ENCODE measurements at places on chromosomes 3 and 15. TPM values are rescaled to one million over a fixed set of nuclear protein-coding genes. Genes with fewer than 3 reads are reported as not detected.

Gene USP50
- total RNA-seq: not detected

Gene HEMK1
- 27.4 TPM for total RNA-seq

Gene FETUB
- total RNA-seq: not detected

Gene MTFMT
- 19.1 TPM for total RNA-seq

Gene CCDC174
- 24.2 TPM for total RNA-seq

Gene ADAMTSL3
- 0.18 TPM for total RNA-seq

Gene NRG4
- not detected for total RNA-seq

Gene PLCL2
- total RNA-seq: 34.1 TPM

Gene RLBP1
- total RNA-seq: not detected

Gene CFAP20DC
- 1.8 TPM for total RNA-seq

Gene NDN
- total RNA-seq: not detected

Gene LRRN1
- not detected for total RNA-seq

Gene CPB1
- total RNA-seq: not detected

Gene DISP2
- total RNA-seq: 0.25 TPM

- DNase-seq: no peak
These were observed 53.5 kb downstream of the BFSP2 start for GRCh38 chr3:133453383-133453782.

GRCh38 chr3:16898595-16899395, 14.0 kb downstream of the PLCL2 start:
- no peak for DNase-seq

DNA sequence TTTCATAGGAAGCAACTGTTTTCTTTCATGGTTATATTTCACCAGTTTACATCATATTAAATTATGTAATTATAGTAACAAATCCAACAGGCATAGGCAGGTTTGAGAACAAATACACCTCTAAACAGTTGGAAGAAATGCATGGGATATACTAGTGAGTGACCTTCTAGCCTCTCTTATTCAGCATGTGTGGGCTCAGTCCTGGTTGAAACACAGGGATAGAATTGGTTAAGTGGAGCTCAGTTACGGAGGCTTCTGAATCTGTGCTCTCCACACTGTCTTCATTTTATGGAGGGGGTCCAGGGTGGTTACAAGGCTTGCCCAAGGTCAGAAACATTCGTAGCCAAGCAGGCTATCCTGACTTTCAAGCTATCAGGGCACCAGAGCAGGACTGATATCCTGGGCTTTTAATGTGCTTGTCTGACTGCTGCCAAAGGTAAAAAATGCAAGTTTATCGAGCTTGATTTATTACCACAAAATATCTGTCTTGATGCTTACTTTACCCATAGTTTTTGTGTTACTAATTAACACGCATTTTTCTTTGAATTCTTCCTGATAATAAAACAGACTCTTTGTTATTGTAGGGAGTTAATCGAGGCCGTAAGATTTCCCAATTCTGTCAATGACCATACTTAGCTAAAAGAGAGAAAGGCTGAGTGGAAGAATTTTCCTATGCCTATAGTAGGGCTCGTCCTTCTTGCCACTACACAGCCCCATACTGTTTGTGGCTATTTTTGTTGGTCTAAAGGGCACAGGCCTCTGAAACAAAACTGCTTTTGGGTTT, 89.6 kb downstream of the FILIP1L start:
- no peak for DNase-seq

GRCh38 chr3:183487896-183488295, 59.5 kb upstream of the MCF2L2 start:
- DNase-seq: no peak

DNA sequence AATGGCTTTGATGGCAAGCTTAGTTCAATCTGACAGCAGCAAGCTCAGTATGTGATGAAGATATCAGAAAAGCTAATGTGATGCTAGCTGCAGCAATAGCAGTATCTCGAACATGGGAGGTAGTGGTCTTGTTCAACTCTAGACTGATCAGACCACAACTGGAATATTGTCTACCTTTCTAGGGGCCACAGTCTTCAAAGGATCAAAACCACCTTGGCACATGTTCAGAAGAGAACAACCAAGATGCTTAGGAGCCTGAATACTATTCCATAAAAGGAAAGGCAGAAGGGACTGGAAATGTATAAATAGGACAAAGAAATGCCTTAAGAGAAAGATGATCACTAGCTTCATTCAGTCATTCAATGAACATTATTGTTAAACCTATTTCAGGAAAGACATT, 2.3 kb downstream of the C3orf70 start:
- no peak for DNase-seq

DNA sequence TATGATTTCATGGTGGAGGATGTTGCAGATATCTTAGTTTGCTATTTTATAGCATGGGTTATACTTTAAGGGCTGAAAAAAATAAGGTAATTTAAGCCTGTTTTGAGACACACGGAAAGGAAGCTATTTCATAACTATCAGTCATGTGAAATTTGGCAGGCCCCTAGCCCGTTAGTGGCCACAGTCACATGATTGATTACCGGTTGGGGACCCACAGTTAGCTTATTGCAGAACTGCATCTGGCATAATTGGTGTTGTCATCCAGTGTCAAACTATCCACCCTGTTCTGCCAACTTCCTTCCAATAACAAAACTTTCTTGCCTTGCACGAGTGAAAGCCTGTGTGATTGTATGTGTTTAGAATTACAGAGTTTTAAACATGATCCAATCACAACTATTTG, 35.2 kb downstream of the FNDC3B start:
- no peak for DNase-seq

DNA sequence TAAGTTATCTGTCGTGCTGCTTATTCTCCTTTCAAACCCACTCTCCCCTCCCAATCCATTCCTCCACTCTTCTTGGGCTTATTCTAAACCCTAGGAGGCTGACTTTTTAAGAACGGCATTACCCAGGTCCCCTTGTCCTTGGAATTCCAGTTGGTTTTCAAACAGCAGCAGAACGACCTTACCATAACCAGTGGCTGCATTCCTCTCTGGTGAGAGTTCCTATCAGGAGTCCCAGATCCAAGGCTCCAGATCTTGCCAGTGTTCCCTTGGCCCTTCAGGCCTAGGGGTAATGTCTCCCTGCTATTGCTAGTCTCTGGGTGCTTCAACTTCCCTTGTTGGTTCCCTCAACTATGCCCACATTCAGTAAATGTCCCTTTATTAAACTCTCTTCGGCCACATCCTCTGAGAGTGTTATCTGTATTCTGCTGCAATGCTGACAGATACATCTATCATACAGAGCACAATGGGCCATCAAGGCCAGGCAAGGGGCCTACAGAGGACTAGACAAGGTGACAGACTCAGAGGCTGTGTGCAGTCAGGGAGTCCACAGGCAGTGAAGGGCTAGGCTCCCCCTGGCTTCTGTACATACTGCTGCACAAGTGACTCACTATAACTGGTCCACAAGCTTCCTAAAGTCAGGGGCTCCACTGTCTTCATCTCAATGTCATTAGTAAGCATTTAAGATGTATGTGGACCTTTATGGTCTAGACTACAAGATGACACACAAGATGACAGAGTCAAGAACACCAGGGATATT, 10.1 kb downstream of the LYSMD2 start:
- DNase-seq: no peak

GRCh38 chr3:115488409-115488808, 134.9 kb upstream of the GAP43 start:
- no peak for DNase-seq

- no peak for DNase-seq
These were observed 107.0 kb downstream of the ALCAM start for GRCh38 chr3:105473521-105474223.

DNA sequence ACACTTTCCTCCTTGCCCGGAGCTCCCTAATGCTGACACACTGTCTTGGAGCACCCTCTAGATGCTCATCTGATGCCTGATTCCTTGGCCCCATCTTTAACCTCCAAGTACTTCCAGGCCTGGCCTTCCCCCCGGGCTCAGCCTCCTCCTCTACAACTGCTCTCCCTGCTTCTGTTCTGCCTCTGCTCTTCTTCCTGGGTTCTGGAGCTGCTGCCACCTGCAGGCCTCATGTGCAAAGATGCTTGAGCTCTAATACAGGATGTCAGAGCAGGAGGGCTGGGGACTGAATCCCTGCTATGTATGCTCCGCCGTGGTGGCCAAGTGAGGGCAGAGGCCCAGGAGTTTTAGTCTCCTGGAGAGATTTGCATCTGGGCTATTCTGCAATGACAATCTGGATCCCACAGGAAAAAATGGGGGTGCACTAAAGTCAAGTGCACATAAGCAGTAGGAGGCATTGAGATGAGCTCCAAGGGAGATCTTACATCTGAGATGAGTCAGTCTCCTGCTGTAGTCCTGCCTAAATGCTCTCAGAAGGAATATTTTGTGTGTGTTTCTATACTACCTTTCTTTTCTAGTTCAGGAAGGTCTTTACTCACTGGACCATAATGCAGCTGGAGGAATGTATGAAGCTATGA, 296.3 kb downstream of the UACA start:
- peak; percentile 71 for DNase-seq

DNA sequence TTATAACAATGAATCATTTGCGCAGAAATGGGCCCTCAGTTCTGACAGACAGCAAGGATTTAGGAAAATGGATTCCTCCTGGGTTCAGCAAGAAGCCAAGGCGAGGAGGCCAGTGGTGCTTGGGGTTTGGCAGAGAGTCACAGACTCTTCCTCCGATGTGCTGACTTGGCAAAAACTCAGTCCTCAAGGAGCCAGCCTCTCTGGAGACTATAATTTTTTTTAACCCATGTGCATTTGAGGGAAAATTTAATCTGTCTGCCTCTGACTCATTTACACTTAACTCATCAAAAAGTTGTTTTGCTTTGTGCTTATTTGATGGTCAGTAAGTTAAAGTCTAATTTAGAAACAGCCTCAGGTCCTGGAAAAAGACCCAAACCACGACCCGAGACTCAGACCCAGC, 34.2 kb upstream of the SLC24A5 start:
- DNase-seq: no peak

- DNase-seq: no peak
These were observed 73.1 kb upstream of the HES1 start for GRCh38 chr3:194062830-194063229.

GRCh38 chr3:15519096-15519495, 2.4 kb downstream of the COLQ start:
- DNase-seq: no peak

- DNase-seq: peak; percentile 39
These were observed 728 bp downstream of the CRTC3 start for GRCh38 chr15:90530250-90531051.

GRCh38 chr15:50315814-50316630, 39.0 kb downstream of the GABPB1 start:
- peak; percentile 52 for DNase-seq

DNA sequence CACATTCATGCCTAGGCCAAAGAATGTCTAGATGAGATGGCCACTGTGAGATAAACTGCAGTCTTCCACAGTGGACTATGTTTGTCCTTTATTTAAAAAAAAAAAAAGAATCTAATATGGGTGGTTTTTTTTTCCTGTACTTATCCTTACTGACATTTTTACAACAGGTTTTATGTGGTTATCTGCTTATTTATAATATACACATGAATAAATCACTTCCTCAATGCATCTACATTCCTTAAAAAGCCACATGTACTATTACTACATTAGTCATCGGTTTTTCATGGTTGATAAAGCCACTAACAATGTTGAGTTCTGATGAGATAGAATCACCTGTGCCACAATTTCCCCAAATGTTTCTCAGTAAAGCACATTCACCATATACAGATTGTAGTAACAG, 341.3 kb upstream of the THBS1 start:
- DNase-seq: no peak

DNA sequence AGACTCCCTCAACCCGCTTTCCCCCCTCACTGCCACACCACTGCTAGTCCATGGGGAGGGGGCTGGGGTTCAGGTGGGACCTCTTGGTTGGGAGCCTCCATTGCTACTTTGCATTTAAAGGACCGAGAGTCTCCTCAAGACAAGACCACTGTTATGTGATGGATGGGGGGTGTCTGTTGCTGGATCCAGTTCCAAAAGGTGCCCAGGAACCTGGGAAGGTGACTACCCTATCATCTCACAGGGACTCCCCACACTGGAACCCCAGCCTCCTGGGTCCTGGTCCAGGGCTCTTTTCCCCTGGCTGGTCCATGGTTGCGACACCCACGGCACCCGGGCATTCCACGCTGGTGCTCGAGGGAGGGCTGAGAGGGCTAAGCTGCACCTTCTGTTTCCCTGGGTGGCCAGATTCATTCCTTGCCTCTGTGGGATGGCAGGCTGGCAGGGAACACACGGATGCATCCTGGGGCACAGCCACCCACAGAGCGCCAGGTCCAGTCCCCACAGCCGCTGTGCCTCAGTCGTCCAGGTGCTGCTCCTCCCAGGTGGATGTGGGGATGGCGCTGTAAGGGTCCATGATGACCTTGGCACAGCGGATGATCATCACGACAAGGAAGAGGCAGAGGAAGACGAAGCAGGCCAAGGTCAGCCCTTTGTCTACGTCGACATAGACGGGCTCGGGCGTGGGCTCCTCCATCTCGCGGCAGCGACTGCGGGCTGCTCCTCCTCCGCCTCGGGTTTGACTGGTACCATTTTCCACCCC, 48.6 kb downstream of the FAH start:
- DNase-seq: no peak

- no peak for DNase-seq
These were observed 199.6 kb upstream of the EIF1B start for GRCh38 chr3:40109641-40110490.

DNA sequence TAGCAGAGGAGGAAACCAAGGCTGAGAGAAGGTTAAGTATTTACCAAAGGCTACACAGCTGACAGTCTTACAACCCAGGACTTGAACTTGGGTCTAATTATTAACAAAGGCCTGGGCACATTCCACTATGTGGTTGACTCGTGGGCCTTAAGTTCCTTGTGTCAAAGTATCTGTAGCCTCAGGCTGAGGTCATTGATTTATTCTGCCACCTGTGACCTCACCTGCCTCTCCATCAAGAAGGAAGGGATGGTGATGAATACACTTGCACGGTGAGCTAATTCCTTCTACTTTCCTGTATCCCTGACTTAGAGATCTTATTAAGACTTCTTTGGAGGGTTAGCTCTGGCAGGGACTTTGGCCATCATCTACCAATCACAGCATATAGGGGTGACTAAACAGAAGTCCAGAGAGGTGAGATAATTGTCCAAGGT, 19.9 kb upstream of the LRRC58 start:
- DNase-seq: no peak

GRCh38 chr3:154904328-154904727, 175.8 kb upstream of the MME start:
- DNase-seq: peak; percentile 66

- DNase-seq: peak; percentile 76
These were observed 418.9 kb upstream of the TPRG1 start for GRCh38 chr3:188752850-188753249.

- DNase-seq: no peak
These were observed 11.8 kb downstream of the AAGAB start for GRCh38 chr15:67242708-67243111.

- DNase-seq: no peak
These were observed 353.7 kb downstream of the RSL24D1 start for GRCh38 chr15:54843006-54843405.

GRCh38 chr3:9115336-9115735, 134.1 kb downstream of the SRGAP3 start:
- no peak for DNase-seq

- peak; percentile 30 for DNase-seq
These were observed 207.9 kb downstream of the ZIC1 start for GRCh38 chr3:147616998-147617619.

GRCh38 chr3:105802118-105802706, 66.6 kb downstream of the CBLB start:
- peak; percentile 23 for DNase-seq

GRCh38 chr3:193905541-193906396, 230.2 kb upstream of the HES1 start:
- DNase-seq: no peak

Measured in OCI-LY7 (cell line).